ENCODE measurements at places on chromosomes 2 and 18.

- no peak for DNase-seq
Observed at GRCh38 chr2:72147303-72147971, at the start of gene CYP26B1. TSS of gene CYP26B1 (minus strand) at chr2:72147862. CDS start at chr2:72147834, 28 bp downstream.

DNA sequence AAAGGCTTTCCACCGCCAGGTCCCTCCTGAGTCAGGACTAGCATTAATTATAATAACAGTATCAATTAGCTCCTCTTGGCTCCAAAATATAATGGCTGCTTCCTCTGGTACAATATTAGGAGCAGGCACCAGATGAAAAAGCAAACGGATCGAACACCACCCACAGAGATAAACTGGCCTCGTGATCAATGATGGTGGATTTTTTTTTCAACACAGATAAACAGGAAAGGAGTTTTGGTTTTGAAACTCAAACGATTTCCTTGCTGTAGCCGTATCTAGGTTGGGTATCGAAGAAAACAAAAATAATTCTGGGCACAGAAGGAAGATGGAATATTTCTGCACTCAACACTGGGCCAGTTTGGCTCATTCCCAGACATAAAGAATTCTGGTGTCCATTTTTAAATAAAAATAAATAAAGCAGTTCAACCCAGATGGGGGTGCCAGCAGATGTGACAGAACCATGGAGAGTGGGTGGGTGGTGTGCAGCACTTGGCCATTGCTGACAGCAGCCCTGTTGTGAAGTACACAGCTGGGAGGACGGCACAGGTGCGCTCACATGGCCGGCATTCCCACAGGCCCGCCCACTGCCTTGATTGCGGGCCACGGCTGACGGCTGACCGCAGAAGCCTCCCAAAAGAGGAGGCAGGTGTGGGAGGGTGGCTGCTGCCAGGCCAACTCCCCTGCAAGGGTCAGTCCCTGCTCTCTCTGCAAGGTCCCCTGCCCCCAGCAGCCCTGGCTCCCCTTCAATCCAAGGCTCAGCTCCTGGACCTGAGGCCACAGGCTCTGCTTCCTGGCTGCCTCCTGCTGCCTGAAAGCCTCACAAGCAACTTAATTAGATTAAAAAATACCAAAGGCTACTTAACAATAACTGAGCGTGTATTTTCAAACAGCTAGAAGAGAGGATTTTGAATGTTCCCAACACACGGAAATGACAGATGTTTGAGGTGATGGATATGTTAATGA is 351.9 kb upstream of the ID2 start:
- DNase-seq, result no peak

DNA sequence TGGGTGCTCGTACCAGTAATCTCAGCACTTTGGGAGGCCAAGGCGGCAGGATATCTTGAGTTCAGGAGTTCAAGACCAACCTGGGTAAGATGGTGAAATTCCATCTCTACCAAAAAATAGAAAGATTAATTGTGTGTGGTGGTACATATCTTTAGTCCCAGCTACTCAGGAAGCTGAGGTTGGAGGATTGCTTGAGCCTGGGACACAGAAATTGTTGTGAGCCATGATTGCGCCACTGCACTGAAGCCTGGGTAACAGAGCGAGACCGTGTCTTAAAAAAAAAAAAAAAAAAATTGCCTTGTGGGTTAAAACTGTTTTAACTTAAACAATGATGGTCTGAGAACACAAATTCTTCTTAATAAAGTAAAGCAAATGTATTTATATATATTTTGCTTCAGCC is 49.6 kb downstream of the ATP9B start:
- DNase-seq, result no peak

- DNase-seq, result no peak
Observed at GRCh38 chr2:139916822-139917221, 1136.6 kb upstream of the NXPH2 start.

- no peak for DNase-seq
Observed at GRCh38 chr2:10598501-10598900, 91.3 kb downstream of the NOL10 start.

- DNase-seq, result no peak
Observed at GRCh38 chr2:22673529-22673928, 711.5 kb upstream of the KLHL29 start.

- no peak for DNase-seq
Observed at GRCh38 chr18:63476668-63477067, at the start of gene SERPINB5. TSS of gene SERPINB5 (plus strand) at chr18:63476958. CDS start at chr18:63484429, 7,471 bp downstream.

GRCh38 chr2:151809073-151809383 is 19.2 kb downstream of the ARL5A start:
- no peak for DNase-seq

- DNase-seq, result no peak
Observed at GRCh38 chr2:104430852-104431251, 423.1 kb upstream of the POU3F3 start.

- DNase-seq, result no peak
Observed at GRCh38 chr2:60819155-60819862, 62.1 kb upstream of the REL start.

- DNase-seq, result no peak
Observed at GRCh38 chr2:221254299-221254698, 317.8 kb downstream of the EPHA4 start.

DNA sequence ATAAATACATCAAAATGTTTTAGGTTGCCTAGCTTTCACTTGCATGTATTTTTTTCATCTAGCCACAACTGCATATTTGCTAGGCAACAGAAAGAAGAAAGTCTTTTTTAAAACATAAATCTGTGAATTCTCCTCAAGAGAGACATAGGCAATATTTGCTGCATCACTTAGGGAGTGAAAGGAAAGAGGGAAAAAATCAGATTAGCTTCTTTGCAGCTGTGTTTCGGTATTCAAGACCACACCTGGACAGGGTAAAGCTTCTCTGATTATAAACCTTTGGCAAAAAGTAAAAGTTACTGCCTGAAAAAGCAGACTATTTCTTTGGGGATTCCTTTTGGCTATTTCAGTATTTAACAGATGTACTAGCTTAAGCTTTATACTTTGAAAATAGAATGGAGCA is 280.9 kb upstream of the ZSWIM2 start:
- no peak for DNase-seq

GRCh38 chr2:73938718-73939352 is 12.2 kb downstream of the DGUOK start:
- no peak for DNase-seq

GRCh38 chr18:61865466-61866175 is 27.2 kb downstream of the RNF152 start:
- no peak for DNase-seq

- DNase-seq, result no peak
Observed at GRCh38 chr2:46451131-46451711, 28.1 kb upstream of the TMEM247 start.

- no peak for DNase-seq
Observed at GRCh38 chr18:11669271-11669947, 19.7 kb upstream of the GNAL start.

- no peak for DNase-seq
Observed at GRCh38 chr2:224369028-224369632, 32.8 kb downstream of the FAM124B start.

DNA sequence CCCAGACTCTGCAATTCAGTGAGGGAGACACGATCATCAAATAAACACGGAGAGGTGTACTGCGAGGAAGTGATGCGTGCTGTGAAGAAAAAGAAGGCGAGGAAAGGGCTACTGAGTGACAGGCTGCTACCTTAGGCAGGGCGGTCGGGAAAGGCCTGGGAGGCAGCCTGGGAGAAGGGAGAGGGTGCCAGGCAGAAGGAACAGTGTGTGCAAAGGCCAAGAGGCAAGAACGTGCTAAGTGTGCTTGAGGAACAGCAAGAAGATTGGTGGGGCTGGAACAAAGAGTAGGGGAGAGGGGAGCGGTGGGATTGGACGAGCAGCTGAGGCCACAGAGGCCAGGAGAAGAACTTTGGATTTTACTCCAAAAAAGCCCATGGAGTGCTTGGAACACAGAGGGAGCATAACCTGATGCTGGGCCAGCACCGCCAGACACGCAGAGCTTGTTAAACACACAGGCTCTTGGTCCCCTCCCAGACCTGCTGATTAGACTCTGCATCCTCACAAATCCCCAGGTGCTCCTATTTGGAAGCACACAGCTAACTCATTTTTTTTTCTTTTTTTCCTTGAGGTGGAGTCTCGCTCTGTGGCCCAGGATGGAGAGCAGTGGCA is 30.4 kb downstream of the SERTAD2 start:
- DNase-seq, result no peak

- no peak for DNase-seq
Observed at GRCh38 chr2:3868012-3868805, 164.8 kb downstream of the DCDC2C start.

GRCh38 chr2:177391822-177392372 is 676 bp upstream of the AGPS start:
- no peak for DNase-seq

- DNase-seq, result peak; percentile 46
Observed at GRCh38 chr18:58590254-58590653, 38.6 kb downstream of the ALPK2 start.

- DNase-seq, result no peak
Observed at GRCh38 chr2:147348931-147349555, 495.8 kb upstream of the ACVR2A start.

- no peak for DNase-seq
Observed at GRCh38 chr2:71643674-71644357, 190.5 kb downstream of the DYSF start.

GRCh38 chr2:3094999-3095958 is 282.3 kb downstream of the EIPR1 start:
- DNase-seq, result no peak

GRCh38 chr2:35871672-35872071 is 483.9 kb upstream of the CRIM1 start:
- DNase-seq, result no peak

GRCh38 chr2:211187602-211188001 is 631.2 kb downstream of the CPS1 start:
- DNase-seq, result no peak

DNA sequence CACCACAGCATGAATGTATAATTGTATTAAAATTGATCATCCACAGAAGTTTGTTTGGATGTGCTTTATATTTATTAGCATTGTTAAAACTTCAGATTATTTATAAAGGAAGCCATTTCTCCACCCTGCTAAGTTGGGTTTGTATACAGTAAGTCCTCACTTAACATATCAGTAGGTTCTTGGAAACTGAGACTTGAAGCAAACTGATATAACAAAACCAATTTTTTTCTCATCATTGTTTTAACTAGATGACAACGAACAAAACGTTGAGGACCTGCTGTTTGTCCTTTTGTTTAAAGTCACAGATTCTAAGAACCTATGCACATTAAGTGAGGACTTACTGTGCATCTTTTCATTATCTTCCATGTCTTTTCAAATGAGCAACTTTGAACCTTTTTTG is 17.1 kb downstream of the C2orf69 start:
- no peak for DNase-seq

- DNase-seq, result no peak
Observed at GRCh38 chr2:77232909-77233425, 289.2 kb downstream of the LRRTM4 start.

All from skeletal muscle cell (primary cell).